Camera-type eye (tissue), 1 donor: ENCODE measurements at places on chromosomes 16 and 17. TPM values are rescaled to one million over a fixed set of nuclear protein-coding genes. Genes with fewer than 3 reads are reported as not detected.

IGSF6 gene
- total RNA-seq, result 0.99 TPM

TRPV3 gene
- 0.55 TPM for total RNA-seq

CCL1 gene
- not detected for total RNA-seq

SEPTIN12 gene
- not detected for total RNA-seq

GP1BA gene
- total RNA-seq, result 0.22 TPM

SCPEP1 gene
- total RNA-seq, result 22.4 TPM

KRTAP17-1 gene
- not detected for total RNA-seq

ZNF232 gene
- total RNA-seq, result 11.9 TPM

EVPL gene
- 5.5 TPM for total RNA-seq
